ENCODE measurements at places on chromosomes 3 and 15. TPM values are rescaled to one million over a fixed set of nuclear protein-coding genes. Genes with fewer than 3 reads are reported as not detected.

- no peaks in the 10 kb centered on the region for H3K27me3 ChIP-seq
- H3K36me3 ChIP-seq, result peaks cover 18% of the 10 kb centered on the region
- no peak overlapping the region for H3K4me3 ChIP-seq
- H3K4me1 ChIP-seq, result peaks cover 18% of the 10 kb centered on the region
- H3K27ac ChIP-seq, result peak overlapping the region; percentile 47
These were observed 995.9 kb downstream of the MCTP2 start for GRCh38 chr15:95227235-95227634.

- peak overlapping the region; percentile 51 for H3K27ac ChIP-seq
- H3K4me1 ChIP-seq, result peaks cover 41% of the 10 kb centered on the region
- H3K36me3 ChIP-seq, result no peaks in the 10 kb centered on the region
- H3K27me3 ChIP-seq, result no peaks in the 10 kb centered on the region
- no peak for DNase-seq
- H3K4me3 ChIP-seq, result no peak overlapping the region
These were observed 15.1 kb downstream of the CSPG4 start for GRCh38 chr15:75697523-75697922.

GRCh38 chr3:105714453-105714852 is 154.4 kb downstream of the CBLB start:
- H3K27ac ChIP-seq, result no peak overlapping the region
- no peak overlapping the region for H3K4me3 ChIP-seq
- peaks cover 55% of the 10 kb centered on the region for H3K36me3 ChIP-seq

DNA sequence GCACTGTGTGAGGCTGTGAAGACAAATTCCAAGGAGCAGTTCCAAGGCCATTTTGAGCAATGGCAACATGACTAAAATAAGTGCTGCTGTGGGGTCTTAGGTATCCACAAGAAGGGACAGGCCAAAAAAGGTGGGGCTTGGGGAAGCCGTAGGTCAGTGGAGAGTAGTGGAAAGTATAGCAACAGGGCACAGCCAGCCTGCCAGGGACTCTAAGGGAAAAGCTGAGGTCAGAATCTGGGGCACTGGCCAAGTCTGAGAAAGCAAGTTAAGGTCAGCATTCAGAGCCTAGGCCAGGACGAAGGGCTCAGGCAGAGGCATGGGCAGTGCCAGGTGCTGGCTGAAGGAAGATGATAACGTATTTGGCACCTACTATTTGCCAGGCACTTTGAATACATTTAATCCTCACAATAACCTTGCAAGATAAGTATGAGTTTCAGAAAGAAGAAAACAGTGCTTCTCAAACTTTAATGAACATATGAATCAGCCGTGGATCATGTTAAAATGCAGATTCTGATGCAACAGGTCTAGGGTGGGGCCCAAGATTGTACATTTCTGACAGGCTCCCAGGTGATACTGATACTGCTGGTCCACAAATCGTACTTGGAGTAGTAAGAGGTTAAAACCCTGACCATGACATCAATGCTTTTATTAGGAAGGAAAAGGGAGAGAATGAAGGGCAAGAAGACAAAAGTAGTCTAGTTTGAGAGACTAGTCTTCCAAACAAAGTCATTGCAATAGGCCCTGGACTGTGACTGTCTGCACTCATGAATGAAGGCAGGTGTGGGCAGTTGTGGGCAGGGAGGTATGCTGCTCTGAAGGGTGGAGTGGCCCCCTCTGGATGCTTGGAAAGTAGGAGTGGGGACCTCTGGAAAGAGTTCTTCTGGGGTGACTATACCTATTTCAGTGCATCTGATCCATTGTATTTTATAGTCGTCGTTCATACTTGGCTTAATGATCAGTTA is 106.3 kb upstream of the ANKRD28 start:
- H3K4me3 ChIP-seq, result no peak overlapping the region
- no peaks in the 10 kb centered on the region for H3K4me1 ChIP-seq
- DNase-seq, result no peak
- no peaks in the 10 kb centered on the region for H3K27me3 ChIP-seq
- H3K27ac ChIP-seq, result no peak overlapping the region
- no peaks in the 10 kb centered on the region for H3K36me3 ChIP-seq

- H3K27ac ChIP-seq, result no peak overlapping the region
- H3K4me1 ChIP-seq, result peaks cover 4% of the 10 kb centered on the region
- H3K36me3 ChIP-seq, result no peaks in the 10 kb centered on the region
- H3K4me3 ChIP-seq, result no peak overlapping the region
- H3K27me3 ChIP-seq, result no peaks in the 10 kb centered on the region
- DNase-seq, result no peak
These were observed 293.6 kb upstream of the MDFIC2 start for GRCh38 chr3:70606018-70606417.

GRCh38 chr15:79673416-79674123 is 223.2 kb downstream of the MTHFS start:
- H3K27me3 ChIP-seq, result peaks cover 25% of the 10 kb centered on the region
- no peaks in the 10 kb centered on the region for H3K36me3 ChIP-seq
- H3K4me3 ChIP-seq, result no peak overlapping the region
- DNase-seq, result no peak

GRCh38 chr15:80160570-80161156 is 7.9 kb downstream of the FAH start:
- peak overlapping the region; percentile 55 for H3K27ac ChIP-seq
- H3K36me3 ChIP-seq, result peaks cover 39% of the 10 kb centered on the region
- H3K27me3 ChIP-seq, result no peaks in the 10 kb centered on the region
- no peak overlapping the region for H3K4me3 ChIP-seq
- H3K4me1 ChIP-seq, result peaks cover 19% of the 10 kb centered on the region
- DNase-seq, result no peak

GRCh38 chr3:89171687-89172545 is 64.5 kb downstream of the EPHA3 start:
- H3K4me3 ChIP-seq, result no peak overlapping the region
- peaks cover 2% of the 10 kb centered on the region for H3K4me1 ChIP-seq
- no peaks in the 10 kb centered on the region for H3K36me3 ChIP-seq
- H3K27ac ChIP-seq, result no peak overlapping the region

DNA sequence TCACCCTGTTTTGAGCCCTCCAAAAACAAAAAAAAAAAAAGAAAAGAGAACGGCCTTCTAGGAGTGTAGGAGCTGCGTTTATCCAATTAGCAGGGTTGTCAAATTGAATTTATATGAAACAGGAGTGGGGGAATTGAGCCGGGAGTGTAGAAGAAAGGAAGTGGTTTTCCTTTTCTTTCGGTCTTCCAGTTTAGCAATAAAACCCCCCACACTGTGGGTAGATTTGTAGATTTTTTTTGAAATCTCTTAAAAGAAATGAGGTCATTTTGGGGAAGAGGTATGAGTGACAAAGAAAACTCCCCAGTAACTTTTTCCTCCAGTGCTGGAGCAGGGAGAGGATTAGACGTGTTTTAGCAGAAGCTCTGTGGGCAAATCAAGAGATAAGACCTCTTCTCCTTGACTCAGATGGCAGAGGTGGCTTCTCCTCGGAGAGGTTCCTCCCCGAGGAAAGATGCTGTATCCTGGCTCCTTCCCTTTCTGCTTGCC is 30.8 kb downstream of the BOC start:
- H3K27ac ChIP-seq, result peak overlapping the region; percentile 93
- H3K4me1 ChIP-seq, result peaks cover 59% of the 10 kb centered on the region
- peaks cover 15% of the 10 kb centered on the region for H3K36me3 ChIP-seq
- DNase-seq, result no peak
- H3K4me3 ChIP-seq, result peak overlapping the region; percentile 42

DNA sequence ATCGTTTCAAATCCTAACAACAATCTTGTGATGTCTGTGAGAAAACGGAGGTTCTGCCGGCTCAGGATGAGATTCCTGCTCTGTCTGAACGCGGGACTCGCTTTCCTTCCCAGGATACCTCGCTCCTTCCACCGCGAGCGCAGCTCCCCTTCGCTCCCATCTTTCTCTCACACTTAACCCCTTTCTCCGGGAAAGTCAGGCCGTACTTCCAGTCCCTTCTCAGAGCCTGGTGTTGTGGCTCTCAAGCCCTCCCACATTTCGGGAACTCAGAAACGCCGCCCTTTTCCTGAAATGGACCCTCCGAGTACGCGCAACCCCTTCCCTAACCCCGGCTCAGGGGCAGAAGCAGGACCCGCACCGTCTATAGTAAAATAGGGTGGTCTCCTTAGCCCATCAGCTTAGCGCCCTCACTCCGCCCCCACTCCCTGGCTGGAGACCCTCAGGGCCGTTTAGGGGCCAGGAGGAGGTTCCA is 378 bp upstream of the FEM1B start:
- DNase-seq, result no peak
- no peaks in the 10 kb centered on the region for H3K36me3 ChIP-seq
- no peaks in the 10 kb centered on the region for H3K27me3 ChIP-seq

DNA sequence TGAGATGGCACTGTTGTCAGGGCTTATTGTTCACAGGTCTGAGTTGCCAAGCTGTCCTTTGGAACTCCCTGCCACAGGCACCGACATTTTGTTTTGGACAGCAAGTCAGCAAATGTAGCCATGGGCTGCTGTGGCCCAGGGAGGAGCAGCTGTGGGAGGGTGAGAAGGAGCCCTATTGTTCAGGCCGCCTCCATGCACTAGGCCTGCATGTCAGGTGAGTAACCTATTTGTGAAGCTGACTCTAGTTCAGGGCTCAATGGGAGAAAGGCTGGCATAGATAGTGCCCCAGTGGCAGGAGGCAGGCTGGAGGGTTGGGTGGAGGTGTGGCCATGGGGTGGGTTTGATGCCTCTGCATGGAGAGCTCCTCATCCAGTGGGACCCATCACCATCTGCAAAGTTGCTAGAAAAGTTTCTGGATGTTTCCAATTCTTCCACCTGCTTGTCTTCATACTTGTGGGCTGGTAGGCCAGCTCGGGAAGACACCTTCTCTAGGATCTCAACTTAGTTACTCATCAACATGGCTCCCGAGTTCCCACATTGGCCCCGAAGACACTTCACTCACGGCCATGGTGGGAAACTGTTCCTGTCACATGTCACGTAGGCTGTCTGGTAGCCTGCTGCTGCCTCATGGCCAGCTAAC is 19.5 kb downstream of the AMOTL2 start:
- H3K27ac ChIP-seq, result peak overlapping the region; percentile 90
- no peak for DNase-seq
- peaks cover 72% of the 10 kb centered on the region for H3K4me1 ChIP-seq
- no peaks in the 10 kb centered on the region for H3K27me3 ChIP-seq

DNA sequence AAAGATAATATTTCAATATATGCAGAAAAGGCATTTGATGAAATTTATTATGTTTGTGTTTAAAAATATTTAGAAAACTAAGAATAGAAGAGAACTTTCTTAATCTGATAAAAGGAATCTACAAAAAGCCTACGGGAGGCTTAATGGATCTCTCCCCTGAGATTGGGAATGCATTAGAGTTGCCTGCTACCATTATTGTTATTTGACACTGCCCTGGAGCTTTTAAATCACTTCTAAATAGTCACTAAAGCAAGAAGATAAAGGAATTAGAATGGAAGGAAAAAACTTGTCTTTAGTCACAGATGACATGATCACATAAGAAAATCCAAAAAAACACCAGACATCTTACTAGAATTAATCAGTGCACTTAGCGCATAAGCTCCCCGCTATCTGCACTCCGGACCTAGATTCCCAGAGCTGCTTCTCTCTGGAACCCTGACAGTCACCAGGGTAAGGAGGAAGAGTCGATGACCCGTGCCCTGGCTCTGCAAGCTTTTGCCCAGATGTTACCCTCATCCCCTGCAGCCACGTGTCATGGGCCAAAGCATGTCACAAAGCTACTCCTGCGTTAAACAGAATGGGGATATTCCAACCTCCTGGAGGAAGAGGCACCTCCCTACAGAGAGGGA is 97.1 kb downstream of the MINAR1 start:
- H3K27ac ChIP-seq, result no peak overlapping the region
- H3K27me3 ChIP-seq, result peaks cover 44% of the 10 kb centered on the region
- H3K36me3 ChIP-seq, result no peaks in the 10 kb centered on the region
- no peaks in the 10 kb centered on the region for H3K4me1 ChIP-seq
- DNase-seq, result no peak

DNA sequence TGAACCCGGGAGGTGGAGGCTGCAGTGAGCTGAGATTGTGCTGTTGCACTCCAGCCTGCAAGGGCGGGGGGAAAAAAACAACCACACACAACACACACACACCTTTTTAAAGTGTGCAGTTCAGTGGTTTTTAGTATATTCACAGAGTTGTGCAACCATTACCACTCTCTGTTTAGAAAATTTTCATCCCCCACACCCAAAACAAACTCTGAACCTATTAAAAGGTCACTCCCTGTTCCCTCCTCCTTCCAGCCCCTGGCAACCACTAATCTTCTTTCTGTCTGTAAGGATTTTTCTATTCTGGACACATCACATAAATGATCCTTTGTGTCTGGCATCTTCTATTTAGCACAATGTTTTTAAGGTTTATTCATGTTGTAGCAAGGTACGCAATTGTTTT is 159.1 kb downstream of the ATG7 start:
- no peaks in the 10 kb centered on the region for H3K27me3 ChIP-seq
- H3K36me3 ChIP-seq, result peaks cover 9% of the 10 kb centered on the region
- H3K4me3 ChIP-seq, result no peak overlapping the region

DNA sequence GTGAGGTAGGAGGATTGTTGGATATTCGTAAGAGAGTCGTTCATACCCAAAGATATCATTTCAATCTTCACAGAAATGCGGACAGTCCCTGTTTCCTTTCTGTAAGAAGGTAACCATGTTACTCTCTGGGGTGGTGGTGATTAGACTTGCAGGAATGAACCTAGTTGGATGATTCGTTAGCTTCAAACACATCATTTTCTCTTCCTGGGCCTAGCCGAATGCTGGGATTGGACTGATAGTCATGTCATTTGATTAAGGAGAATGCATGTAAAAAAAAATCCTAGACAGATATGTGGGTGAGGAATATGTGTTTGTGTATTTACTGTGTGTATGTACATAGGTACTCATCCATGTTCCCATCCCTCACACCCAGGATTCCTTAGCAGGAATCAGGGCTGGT is 12.4 kb downstream of the SLCO3A1 start:
- no peak for DNase-seq
- no peaks in the 10 kb centered on the region for H3K36me3 ChIP-seq
- H3K27ac ChIP-seq, result no peak overlapping the region
- H3K4me1 ChIP-seq, result no peaks in the 10 kb centered on the region
- peaks cover 45% of the 10 kb centered on the region for H3K27me3 ChIP-seq

DNA sequence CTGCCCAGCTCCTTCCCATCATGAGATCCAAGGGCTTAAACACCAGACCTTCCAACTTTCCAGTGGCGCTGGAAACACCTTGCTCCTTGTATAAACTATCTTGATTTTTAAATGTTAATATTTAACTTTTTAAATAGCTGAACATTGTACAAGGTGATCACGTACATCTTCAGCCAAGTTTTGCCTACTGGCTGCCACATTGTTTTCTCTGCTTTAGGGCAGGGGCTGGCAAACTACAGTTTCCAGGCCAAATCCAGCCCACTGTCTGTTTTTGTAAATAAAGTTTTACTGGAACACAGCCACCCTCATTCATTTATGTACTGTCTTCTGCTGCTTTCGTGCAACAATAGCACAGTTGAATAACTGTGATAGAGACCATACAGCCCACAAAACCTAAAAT is 27.6 kb upstream of the FOXP1 start:
- no peak for DNase-seq
- no peaks in the 10 kb centered on the region for H3K27me3 ChIP-seq
- no peaks in the 10 kb centered on the region for H3K4me1 ChIP-seq
- no peak overlapping the region for H3K27ac ChIP-seq
- H3K4me3 ChIP-seq, result no peak overlapping the region
- peaks cover 6% of the 10 kb centered on the region for H3K36me3 ChIP-seq

- H3K4me1 ChIP-seq, result peaks cover 18% of the 10 kb centered on the region
- no peaks in the 10 kb centered on the region for H3K27me3 ChIP-seq
- DNase-seq, result no peak
- peak overlapping the region; percentile 54 for H3K27ac ChIP-seq
- H3K4me3 ChIP-seq, result no peak overlapping the region
These were observed 100.0 kb downstream of the PCCB start for GRCh38 chr3:136350132-136350531.

The PEAK1 gene
- 91.8 TPM for total RNA-seq

The DOCK3 gene
- 21.4 TPM for total RNA-seq

The FAM81A gene
- total RNA-seq, result 1.0 TPM

The SLC22A14 gene
- 0.20 TPM for total RNA-seq
